ENCODE measurements at places on chromosomes 7 and 10.

GRCh38 chr10:14385596-14386593 lies 55.2 kb upstream of the FRMD4A start:
- DNase-seq: peak; percentile 17

GRCh38 chr10:119826771-119827170 lies 45.9 kb downstream of the MCMBP start:
- no peak for DNase-seq

DNA sequence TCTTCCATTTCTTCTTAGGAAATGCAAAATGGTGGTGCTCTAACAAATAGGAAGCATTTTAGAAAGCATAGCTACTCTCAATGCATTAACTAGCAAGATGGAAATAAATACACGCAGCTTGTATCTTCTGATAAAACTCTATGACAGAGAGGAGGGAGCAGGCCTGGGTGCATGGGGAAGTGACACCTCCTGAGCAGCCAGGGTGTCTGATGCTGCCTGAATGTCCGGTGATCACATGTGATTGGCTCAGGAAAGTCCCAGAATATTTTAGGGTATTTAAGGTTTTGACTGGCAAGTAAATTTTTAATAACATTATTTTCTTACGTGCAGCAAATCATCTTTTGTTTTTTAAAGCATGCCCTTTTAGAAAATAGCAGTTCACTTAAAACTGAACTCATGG lies 261.0 kb upstream of the KLF6 start:
- no peak for DNase-seq

GRCh38 chr7:36207451-36208291 lies 54.6 kb downstream of the EEPD1 start:
- DNase-seq: no peak

- DNase-seq: no peak
Observed at GRCh38 chr10:62938672-62939071, 122.5 kb upstream of the EGR2 start.

DNA sequence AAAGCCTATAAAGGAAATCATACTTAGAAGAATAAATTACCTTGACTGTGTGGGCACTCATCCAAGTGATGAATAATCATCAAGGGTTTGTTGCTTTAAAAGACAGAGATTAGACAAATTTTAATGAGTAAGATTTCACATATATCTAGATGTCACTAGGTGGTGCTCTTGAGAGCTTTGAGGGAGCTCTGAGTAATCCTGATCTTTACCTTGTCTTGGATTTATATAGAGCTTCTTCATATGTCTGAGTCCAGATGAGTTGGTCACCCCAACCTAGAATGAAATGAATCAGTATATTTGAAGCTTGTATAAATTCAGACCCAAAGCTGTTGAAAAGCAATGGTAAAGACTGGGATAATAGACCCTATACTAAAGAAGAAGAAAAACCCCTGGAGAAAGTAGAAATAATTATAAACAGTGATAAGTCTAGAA lies 3.7 kb downstream of the AGR2 start:
- DNase-seq: no peak

All from stimulated activated CD4-positive, alpha-beta T cell treated with anti-CD3 and anti-CD28 coated beads, Interleukin-12 subunit alpha, Interleukin-12 subunit beta, amount 100 ng/mL, for 24 hours (primary cell).